ENCODE measurements at places on chromosomes 12 and 14.

DNA sequence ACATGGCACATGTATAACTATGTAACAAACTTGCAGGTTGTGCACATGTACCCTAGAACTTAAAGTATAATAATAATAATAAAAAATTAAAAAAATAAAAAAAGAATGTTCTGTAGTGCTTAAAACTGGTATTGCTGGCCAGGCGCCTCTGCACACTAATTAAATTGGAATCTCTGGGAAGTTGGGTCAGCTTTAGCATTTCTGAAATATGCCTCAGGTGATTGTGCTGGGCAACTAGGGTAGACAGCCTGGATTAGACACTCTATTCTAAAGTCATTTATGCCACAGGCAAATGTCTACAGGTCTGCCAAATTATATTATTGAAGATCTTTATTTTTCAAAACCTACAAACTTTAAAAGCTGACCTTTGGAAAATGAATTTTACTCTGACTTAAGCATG lies 55.3 kb downstream of the PPM1H start:
- no peak for DNase-seq

DNA sequence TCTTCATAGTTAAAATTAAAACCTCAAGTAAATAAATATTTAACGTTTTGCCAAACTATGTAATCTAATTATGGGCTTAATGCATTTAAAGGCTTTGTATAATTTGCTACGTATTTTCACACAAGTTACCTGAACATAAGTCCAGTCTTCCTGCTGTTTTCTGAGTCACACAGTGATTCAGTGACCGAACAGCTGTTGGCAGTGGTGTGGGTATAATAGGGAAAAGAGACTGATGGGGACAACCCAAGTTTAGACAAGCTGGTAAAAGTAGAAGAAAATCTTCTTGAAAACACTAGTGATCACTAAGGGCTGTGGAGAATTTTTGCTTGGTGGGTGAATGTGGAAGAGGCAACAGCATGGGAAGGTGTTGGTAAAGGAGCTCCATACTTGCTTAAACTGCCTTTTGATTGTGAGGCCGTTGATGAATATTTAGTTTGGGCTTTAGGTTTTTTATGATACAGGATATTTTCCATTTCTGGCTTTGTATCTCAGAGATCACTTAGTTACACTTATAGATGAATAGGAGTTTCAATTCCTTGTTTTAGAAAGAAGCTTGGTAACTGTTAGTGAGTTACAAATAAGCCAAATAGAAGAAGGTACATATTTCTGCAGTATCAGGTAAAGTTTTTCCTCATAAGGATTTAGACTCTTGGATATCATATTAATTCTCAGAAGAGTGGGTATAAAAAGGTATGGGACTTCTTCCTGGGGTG lies 23.9 kb downstream of the LRRK2 start:
- DNase-seq = no peak

DNA sequence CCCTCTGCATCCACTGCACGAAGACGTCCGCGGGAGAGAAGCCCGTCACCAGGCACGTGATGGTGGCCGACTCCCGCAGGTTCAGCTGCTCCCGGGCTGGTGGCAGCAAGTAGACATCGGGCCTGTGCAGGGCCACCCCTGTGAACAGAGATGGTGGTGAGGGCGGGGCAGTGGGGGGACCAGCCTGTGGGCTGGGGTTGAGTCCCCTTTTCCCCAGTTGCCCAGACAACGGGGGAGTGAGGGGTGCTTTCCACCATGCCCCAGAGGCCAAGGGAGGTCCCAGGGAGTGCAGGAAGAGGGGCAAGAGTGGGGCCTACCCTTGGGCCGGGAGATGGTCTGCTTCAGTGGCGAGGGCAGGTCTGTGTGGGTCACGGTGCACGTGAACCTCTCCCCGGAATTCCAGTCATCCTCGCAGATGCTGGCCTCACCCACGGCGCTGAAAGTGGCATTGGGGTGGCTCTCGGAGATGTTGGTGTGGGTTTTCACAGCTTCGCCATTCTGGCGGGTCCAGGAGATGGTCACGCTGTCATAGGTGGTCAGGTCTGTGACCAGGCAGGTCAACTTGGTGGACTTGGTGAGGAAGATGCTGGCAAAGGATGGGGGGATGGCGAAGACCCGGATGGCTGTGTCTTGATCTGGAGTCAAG lies 328.3 kb downstream of the TMEM121 start:
- DNase-seq = no peak

DNA sequence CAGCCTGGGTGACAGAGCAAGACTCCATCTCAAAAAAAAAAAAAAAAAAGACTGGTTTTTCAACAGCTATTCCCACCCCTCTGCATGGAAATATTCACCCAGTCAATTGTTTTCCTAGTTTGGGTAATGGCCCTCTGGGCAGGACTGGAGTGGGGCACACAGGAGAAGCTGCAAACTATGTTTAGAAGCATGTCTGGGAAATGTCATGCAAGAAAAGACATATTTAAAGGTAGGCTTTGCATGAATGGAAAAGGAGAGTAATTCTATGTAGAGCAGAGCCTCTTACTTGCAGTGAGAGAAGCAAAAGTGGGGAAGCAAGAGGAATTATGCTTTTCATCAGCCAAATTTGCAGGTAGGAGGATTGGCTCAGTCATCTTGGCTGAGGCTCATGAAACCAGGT lies 276.5 kb upstream of the PLEKHG7 start:
- DNase-seq = no peak

DNA sequence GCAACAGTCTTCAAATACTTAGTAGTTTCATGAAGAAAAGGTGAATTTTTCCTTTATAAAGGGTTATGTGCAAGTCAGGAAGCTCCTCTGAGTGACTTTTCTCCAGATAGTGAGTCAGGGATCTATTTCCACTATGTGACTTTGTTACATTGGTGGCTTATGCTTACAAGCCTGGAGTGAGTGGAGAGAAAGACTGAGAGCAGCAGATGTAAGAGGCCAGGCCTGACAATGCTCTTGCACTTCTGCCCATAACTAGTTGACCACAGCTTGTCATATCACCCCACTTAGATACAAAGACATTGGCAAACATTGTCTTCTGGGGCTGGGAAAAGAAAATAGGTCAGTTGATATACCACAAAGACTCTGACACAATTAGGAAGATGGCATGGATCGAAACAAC lies 236.5 kb downstream of the PDZRN4 start:
- no peak for DNase-seq

All from AG09309 (cell line).